Fibroblast of skin of left quadriceps (primary cell): ENCODE measurements at places on chromosomes 16 and 17.

DNA sequence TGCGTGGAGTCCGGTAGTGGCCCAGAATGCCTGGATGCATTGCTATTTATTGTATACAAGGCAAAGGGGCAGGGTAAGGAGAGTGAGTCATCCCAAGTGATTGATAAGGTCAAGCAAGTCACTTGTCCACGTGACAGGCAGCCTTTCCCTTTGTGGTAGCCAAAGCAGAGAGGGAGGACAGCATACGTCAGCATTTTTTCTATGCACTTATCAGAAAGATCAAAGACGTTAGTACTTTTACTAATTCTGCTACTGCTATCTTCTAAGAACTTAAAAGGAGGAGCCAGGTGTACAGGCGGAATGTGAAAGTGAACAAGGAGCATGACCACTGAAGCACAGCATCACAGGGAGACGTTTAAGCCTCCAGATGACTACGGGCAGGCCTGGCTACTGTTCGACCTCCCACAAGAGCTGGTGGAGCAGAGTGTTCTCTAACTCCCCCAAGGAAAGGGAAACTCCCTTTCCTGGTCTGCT is 47.9 kb upstream of the ARL4D start:
- DNase-seq, result no peak

DNA sequence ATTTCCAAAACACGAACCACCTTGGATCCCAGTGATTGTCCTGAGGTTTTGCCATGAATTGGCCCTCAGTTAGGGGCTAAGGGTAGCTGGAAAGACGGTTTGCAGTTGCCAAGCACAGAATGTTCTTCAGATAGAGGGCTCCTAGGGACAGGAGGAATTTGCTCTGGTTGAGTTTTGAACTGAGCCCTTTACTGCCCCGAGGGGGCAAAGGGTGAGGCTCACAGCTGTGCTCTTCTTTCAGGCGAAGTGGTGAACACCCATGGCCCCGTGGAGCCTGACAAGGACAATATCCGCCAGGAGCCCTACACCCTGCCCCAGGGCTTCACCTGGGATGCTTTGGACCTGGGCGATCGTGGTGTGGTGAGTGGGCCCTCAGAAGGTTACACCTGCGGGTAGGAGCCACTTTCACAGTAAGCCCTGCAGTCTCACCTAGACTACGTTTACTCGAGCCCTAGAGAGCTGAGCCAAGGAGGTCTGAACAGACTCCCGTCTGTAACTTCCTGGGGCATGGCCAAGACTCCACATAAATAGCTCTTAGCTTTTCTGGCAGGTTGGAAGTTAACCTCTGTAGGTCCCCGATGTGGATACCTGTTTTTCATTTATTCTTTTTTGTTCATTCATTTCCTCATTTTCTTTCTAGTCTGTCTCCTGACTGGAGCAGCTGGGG is 32.5 kb downstream of the NMT1 start:
- DNase-seq, result no peak

GRCh38 chr17:60744355-60744966 is 66.8 kb downstream of the BCAS3 start:
- DNase-seq, result no peak

DNA sequence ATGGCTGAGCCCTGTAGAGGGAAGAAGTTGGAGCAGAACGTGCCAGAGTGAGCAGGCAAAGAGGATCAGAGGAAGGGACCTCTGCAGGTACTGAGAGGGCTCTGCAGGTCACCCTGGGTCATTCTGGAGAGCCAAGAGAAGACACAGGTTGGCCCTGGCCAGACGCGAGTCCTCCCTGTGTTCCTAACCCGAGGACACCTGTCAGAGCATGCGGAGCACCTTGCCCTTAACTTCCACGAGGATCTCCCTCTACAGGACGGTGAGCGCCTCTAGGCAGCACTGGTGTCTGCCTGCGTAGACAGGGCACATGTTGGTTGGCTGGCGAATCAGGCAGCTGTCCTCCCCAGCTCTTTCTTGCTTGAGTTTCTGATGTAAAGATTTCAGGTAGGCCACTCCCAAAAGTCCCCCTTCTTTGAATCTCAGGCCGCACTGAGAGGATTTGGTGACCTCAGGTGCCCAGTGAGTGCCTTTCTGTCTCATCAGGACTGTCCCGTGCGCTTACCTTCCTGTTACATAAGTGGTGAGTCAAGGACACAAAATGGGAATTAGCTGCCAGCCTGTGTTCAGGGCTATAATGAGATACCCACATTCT is 45.3 kb downstream of the MPRIP start:
- no peak for DNase-seq

- no peak for DNase-seq
Measured at GRCh38 chr16:55466209-55466608, 12.8 kb upstream of the MMP2 start.

DNA sequence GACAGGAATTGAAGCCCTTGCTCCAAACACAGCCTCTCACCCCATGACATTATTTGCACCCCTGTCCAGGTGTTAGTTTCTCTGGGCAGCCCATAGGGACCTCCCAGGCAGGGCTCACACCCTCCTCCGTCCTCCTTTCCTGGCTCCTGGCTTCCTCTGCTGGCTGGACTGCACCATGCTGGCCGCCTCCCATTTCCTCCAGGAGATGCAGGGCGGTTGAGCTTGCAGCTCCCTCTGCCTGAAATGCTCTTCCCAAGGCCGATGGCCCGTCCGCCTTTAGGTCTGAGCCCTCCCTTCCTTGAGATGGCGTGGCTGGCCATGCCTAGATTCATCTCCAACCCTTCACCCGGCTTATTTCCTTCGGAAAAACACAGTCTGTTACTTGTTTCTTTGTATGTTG is 334.8 kb downstream of the SNX29 start:
- no peak for DNase-seq

DNA sequence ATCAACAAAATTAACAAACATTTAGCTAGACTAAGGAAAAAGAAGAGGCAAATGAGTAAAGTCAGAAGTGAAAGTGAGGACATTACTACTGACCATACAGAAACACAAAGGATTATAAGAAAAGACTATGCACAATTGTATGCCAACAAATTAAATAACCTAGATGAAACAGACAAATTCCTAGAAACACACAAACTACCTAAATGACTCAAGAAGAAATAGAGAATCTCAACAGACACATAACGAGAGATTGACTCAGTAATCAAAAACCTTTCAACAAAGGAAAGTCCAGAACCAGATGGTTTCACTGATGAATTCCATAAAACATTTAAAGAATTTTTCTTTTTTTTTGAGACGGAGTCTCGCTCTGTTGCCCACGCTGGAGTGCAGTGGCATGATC is 35.7 kb upstream of the MYLK3 start:
- DNase-seq, result no peak

DNA sequence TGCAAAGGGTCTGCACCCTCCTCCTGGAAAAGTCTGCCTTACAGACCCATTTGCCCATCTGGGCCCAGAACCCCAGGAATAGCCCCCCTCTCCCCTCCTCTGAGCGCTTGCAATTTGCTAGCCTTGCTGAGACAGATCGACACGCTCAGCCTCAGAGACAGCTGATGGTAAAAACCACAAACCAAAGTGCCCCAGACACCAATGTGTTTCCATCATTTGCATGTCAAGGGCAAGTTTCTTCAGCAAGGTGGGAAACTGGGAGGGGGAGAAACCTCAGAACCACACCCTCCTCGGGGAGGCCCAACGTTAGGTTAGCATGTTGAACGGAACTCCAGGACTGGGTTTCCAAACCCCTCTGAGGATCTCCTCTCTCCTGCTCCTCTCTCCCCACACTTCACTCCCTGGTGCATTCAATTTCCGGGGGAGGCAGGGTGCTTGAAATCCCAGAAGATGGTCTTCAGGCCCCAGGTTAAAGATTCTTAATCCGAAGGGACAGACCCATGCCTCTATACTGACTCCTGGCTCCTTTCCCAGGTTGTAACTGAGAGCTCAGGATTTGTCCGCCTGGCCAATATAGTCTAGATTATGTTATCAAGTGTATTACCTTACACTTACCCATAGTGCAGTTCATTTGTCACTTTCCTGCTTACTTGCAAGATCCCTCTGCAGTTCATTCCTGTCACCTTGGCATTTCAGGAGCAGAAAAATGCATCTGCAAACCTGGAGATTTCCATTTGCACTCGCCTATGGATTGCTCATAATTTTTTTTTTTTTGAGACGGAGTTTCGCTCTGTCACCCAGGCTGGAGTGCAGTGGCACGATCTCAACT is 1.3 kb upstream of the CUEDC1 start:
- no peak for DNase-seq

DNA sequence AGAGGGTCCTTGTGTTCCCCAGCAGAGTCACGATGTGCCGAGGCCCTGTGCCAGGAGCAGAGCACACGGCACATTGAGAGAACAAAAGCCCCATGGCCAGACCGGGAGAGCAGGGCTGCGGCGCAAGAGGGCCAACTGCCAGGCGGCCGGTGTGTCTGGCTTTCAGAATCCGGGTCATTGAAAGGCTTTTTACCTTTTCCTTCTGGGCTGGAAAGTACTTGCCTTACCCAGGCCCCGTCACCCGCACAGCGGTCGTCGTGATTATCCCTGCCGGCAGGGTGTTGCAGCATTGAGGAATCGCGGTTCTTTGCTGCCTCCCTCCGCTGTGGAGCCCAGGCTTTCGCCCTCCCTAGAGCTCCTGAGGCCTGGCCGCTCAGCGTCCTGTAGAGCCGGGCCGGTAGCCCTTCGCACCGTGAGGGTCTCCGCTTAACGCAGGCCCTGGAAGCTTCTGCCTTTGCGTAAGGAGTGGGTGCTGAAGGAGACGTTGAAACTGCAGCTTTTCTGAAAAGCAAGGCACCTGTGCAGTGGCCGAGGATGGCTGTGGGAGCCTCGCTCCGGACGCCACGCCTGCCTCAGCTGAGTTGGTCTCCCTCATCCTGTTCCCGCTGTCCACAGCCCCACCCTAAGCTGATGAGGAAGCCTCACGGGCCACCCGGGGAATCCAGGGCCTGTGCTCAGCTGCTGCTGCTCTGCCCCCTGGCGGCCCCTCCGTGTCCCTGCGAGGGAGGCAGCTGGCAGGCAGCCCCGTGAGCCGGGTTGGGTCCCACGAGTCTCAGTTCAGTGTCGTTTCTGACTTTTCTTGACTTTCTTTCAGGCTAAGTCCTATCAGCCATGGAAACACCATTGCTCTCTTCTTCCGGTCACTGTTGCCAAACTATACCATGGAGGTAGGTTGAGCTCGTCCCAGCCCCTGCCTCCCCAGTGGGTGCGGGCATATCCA is 8.6 kb upstream of the MC1R start:
- DNase-seq, result peak; percentile 34

DNA sequence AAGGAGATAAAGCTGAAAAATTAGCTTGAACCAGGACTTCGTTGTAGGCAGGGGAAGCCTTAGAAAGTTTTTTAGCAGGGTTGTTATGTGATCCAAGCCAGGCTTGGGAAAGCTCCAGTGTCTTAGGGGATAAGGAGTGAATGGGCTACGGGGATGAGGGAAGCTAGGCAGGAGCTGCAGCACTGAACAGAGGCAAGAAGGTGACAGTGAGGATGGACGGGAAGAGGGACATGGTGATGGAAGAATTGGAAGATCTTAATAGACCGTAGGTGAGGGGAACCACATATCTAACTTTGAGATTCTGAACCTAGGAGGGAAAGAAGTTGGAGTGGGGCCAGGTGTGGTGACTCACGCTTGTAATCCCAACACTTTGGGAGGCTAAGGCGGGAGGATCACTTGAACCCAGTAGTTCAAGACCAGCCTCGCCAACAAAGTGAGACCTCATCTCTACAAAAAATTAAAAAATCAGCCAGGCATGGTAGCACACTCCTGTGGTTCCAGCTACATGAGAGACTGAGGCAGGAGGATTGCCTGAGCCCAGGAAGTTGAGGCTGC is 3.2 kb downstream of the RHBDL3 start:
- DNase-seq, result no peak

- no peak for DNase-seq
Measured at GRCh38 chr17:32609884-32610650, 123.3 kb downstream of the CDK5R1 start.

DNA sequence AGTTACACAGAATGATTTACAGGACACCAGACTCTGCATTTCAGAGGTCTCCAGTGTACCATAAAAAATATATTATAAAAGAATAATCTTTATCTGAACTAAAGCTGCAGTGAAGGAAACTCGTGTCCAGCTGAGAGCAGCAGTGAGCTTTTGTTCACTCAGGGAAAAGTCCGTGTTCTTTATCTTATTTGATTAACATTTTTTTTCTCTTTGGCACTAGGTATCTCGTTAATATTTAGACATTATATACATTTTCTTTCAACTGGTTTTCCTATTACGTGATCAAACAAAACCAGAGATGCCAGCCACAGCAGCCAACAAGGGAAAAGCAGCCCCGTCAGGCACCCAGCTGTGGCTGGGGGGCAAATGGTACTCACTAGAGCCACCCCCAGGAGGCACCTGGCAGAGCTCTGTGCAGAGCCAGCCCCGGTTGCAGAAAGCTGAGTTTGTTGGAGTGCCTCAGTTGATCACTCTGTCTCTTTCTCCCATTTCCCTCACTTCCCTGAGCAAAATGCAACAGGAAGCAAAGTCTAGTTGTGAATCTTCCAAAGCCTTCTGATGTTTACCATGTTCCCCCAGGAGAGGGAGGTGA is 1.1 kb upstream of the HS3ST4 start:
- DNase-seq, result no peak

DNA sequence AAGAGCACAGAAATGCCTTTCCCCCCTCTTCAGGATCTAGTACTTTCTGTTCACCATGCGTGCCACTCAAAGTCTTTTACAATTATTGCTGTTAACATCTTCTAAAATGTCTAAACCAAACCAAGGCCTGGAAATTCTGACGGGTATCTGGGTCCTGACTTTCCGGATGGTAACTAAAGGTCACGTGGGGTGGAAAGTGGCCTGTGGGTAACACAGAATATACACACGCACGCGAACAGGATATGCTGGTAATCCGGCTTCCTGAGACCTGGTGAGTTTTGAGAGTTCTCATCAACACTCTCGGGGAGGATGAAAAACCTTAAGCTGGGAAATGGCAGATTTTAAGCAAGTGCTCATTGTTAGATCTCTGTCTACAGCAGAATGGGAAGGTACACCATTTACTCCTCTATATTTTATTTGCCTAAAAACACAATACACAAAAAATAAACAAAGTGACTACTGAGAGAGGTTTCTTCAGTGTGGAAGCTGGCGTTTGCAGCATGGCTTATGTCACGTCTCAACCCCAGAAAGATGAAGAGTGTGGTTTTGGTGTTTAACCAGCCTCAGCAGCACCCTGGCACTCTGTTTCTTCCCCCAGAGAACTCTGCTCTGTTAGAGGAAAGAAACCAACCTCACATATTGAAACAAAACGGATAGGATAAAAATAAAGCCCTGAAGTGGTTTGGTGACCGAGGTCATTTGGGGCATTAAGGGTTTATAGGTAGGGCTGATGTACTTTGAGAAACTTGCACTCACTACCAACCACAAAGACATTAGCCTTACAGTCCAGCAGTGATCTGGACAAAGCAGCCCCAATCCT is 37.3 kb downstream of the SMG6 start:
- DNase-seq, result no peak

GRCh38 chr17:3890082-3890877 is 2.6 kb downstream of the CAMKK1 start:
- DNase-seq, result peak; percentile 59
